ENCODE measurements at places on chromosomes 16 and 17.
A peak's percentile ranks its signal among the peaks of the same experiment; 100 is the strongest.

GRCh38 chr16:29994600-29995323 lies 655 bp downstream of the HIRIP3 start:
- DNase-seq, result no peak

- no peak for DNase-seq
These were observed 15.3 kb upstream of the CNOT1 start for GRCh38 chr16:58644765-58645487.

- DNase-seq, result no peak
These were observed 47.6 kb downstream of the MYH13 start for GRCh38 chr17:10325031-10325695.

- no peak for DNase-seq
These were observed 89.4 kb upstream of the C17orf78 start for GRCh38 chr17:37286430-37286829.

GRCh38 chr17:9332132-9332494 lies 243.5 kb downstream of the STX8 start:
- DNase-seq, result no peak

DNA sequence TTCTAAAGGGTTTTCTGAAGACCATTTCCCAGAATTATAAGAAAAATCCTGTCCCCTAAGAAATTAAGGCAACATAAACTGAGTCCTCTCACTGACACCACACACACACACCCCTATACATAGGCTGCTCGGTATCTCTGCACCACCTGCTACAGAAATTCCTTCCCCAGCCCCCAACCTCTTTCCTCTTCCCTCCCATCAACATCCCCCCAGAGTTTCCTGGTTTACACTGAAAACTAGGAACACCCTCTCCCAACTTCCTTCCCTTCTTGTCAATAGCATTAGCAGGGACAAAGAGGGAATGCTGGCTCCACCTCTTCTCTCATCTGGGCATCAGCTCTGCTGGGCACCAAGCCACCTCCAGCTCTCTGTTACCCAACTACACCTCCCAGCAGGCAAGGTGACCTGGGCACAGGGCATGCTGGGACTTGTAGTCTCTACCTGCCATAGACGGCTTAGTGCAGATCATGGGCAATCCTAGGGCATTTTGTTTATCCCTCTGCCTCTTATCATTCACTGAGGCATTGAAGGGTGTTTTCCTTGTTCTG lies 15.7 kb downstream of the CAVIN1 start:
- no peak for DNase-seq

- no peak for DNase-seq
These were observed 46.4 kb downstream of the RAB11FIP4 start for GRCh38 chr17:31437720-31438400.

- DNase-seq, result no peak
These were observed 19.8 kb downstream of the CARHSP1 start for GRCh38 chr16:8848939-8849391.

- no peak for DNase-seq
These were observed 1.5 kb upstream of the SOX8 start for GRCh38 chr16:979859-980594.

GRCh38 chr16:3173892-3174617 lies 13.9 kb upstream of the OR1F1 start:
- no peak for DNase-seq

DNA sequence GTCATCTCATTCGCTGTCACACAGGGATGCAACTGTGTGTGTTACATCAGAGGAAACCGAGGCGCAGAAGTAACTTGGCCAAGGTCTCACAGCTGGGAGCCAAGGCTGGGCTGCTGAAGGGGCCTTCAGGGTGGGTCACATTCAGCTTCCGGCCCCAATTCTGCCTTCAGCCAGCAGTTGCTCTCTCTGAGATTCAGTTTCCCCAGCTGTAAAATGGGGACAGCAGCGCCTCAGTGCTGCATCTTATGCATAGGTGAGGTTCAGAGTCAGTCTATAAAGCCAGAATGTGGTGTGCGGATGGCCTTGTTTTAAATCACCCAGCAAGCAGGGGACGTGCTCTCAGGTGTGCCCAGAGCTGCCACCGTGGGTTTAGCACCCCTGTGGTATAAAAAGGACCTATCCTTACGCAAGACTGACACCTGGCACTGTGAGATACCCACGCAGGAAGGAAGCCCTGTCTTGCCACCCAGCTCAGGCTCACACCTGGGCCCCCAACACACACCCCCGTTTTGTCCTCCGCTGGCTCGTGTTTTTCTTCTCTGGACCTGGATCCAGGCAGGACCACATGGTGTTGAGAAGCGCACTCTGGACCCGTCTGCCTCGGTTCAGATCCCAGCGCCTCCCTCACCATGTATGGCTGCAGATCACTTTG lies 94.6 kb upstream of the GSE1 start:
- DNase-seq, result no peak

DNA sequence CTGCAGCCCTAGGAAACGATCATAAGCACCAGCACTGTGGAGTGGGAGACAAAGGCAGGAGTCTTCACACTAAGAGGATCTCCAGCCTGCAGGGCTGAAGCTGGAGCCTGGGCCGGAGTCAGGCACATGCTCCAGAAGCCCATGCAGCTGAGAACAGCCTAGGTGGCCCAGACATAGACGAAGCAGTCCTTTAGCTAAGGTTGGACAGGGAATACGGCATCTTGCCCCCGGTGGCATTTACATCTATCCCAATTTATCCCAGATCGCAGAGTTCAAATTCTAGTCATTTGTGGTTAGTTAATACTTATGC lies 13.9 kb downstream of the TSPOAP1 start:
- DNase-seq, result no peak

GRCh38 chr16:3137267-3137666 lies 2.4 kb downstream of the ZNF213 start:
- no peak for DNase-seq

DNA sequence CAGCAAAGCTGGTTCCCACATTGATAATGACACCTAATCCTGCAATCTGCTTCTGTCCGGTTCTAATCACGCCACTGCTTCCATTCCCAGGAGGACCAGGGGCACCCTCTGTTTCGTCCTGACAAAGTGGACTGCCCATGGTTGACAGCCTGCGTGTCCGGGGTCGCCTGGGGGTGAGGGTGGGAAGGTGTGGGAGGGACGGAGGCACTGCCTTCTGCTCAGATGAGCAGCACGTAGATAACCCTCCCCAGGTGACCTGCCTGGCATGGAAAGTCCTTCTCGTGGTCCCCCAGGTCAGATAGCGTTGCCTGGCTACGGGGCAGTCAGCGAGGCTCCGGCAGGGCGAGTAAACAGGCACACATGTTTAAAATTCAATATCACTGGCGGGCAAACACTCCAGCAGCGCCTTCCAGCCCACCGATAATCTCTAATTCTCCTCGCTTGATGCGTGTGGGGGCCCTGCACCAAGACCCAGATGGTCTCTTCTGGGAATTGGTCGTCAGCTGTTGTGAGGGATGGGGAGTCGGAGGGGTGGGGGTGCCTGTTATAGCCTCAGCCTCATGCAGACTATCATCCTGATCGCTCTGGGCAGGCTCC lies 132.2 kb downstream of the RAP1GAP2 start:
- DNase-seq, result no peak

DNA sequence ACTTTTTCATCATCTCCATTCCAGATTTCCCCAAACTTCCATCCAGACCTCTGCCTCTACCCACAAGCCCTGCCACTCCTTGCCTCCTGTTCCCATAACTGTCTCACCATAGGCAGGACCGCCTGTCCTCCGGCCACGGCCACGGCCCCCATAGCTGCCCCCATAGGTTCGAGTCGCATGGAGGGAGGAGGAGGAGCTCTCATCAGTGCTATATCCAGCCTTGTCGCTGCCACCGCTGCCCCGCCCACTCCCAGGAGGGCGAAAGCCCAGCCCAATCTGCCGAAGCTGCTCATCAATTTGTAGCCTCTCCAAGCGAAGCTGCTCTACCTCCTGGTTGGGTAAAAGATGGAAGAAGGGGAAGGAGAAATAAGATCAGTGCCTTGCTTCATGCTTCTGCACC lies 3.4 kb upstream of the SOX15 start:
- DNase-seq, result no peak

DNA sequence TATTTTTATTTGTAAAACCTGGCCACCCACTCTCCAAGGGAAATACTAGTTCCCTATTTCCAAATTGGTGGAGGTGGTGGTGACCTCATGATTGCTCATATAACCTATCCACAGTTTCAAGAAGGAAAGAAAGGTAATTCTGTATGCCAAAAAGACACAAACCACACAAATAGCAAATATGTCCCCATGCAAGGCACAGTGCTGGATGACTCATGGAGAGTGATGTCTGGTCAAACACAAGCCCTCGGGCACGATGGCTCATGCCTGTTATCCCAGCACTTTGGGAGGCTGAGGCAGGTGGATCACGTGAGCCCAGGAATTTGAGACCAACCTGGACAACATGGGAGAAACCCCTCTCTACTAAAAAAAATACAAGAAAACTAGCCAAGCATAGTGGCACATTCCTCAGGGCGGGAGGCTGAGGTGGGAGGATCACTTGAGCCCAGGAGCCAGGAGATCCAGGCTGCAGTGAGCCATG lies 64.2 kb downstream of the GNA13 start:
- no peak for DNase-seq

DNA sequence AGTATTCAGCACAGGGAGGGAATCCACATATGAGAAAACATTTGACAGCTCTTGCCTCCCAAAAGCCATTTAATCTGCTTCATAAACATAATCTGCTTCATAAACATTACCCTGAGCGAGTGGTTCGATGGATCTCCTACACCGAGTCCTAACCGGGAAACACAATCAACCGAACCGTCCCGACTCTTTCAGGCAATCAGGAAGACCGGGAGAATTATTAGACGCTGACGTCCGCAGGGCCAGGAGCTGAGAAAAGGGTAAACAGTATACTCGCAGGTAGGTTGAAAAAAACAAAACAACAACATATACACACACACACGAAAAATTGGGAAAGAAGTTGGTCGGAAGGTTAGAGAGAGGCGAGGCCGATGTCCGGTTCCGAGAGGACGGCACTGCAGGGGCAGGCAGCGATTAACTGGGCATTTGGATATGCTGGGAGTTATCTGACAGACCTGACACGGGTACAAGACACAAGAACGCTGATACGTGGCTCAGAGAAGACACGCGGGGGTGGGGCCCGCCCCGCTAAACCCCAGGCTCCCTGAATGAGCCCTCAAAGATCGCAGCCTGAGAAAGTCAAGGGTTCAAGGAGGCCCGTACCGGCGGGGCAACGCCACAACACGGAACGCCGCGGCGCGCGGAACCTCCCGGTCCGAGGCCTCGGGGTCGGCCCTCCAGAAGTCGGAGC lies 585 bp downstream of the AP1G1 start:
- no peak for DNase-seq

GRCh38 chr17:21210411-21211076 lies 3.4 kb downstream of the TMEM11 start:
- no peak for DNase-seq

- DNase-seq, result no peak
These were observed 16.0 kb downstream of the NPTX1 start for GRCh38 chr17:80460429-80460834.

GRCh38 chr16:85961988-85962915 lies 63.3 kb downstream of the IRF8 start:
- DNase-seq, result no peak

- DNase-seq, result peak; percentile 27
These were observed 137.2 kb upstream of the RPH3AL start for GRCh38 chr17:489758-490329.

GRCh38 chr16:85172455-85173145 lies 60.3 kb upstream of the CIBAR2 start:
- DNase-seq, result no peak

DNA sequence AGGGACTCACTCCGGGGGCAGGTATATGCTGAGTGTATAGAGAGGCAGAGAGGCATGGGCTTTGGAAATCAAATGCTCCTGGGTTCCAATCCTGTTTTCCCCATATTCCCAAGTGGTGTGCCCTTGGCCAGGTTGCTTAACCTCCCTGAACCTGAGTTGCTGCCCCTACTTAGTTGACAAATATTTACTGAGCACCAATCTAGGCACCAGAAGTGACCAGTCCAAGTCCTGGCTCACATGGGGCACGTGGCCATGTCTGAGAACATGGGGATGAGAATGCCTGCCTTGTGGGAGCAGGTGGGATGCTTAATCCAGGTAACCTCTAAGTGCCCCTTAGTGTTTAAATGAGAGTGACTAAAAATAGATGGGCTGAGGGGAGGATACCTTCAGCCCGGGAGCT lies 4.2 kb downstream of the SOCS3 start:
- no peak for DNase-seq

GRCh38 chr17:82100502-82101298 lies 2.7 kb upstream of the FASN start:
- no peak for DNase-seq

DNA sequence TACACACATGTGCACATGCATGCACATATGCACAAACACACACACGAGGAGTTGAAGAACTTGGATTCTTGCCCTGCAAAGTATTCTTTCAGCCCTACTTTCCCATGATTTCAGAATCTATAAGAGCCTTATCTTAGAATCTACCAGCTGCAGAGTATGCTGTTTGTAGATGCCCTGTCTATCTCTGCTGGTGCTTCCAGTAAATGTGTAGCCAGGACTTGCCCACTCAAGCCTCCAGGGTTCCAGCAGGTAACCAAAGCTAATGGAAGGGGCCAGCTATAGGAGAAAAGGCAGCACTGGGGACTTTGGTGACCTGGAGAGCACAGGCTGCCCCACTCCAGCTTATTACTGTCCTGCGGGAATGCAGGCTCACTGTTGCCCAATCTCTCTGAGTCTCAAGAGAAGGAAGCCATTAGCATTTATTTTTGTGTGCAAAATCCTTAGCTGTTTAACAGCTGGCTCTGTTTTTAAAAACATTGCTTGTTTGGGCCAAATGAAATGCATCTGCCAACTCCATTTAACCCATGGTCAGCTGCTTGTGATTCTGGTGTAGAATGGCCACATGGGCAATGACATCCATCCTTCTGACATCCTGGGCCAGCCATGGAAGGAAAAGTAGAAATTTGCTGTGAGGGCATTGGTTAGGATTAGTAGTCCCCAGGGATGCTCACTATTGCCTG lies 28.6 kb upstream of the XYLT1 start:
- no peak for DNase-seq

DNA sequence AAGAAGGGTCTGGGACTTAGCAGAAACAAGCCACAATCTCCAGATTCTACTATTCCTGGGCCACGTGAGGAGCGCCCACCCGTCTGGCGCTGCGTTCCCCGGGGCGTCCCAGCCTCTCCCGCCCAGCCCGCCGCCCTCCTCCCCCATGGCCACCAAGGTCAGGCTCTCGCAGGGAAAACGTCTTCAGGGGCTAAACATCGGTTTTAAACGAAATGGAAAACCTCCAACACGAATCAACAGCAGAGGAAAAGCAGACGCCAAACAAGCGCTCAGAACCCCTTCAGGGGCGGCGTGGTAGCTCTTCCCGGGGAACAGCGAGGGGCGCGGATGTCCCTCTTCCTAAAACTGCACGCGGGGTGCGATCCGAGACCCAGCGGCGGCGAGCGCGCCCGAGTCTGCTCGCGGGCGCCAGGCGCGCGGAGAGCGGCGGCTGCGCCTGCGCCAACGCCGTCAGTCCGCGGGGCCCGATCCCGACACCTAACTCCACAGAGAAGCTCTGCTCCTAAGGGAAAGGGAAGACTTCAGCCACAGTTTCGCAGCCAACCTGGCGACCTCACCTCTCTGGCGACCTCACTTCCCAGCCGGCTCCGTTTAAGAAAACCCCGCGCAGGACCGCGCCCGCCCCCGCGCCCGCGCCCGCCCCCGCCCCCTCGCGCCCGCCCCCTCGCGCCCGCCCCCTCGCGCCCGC lies 505 bp upstream of the COG1 start:
- no peak for DNase-seq

Measured in stimulated activated CD8-positive, alpha-beta memory T cell treated with anti-CD3 and anti-CD28 coated beads, Interleukin-2, amount 100 ng/mL, for 1 hour (primary cell).